ENCODE measurements at places on chromosomes 1 and 21. TPM values are rescaled to one million over a fixed set of nuclear protein-coding genes. Genes with fewer than 3 reads are reported as not detected.

GRCh38 chr1:197912739-197913494 is 4.3 kb upstream of the LHX9 start:
- peak overlapping the region; percentile 45 for H3K27ac ChIP-seq
- H3K27me3 ChIP-seq: peaks cover 17% of the 10 kb centered on the region
- H3K4me1 ChIP-seq: peaks cover 74% of the 10 kb centered on the region

DNA sequence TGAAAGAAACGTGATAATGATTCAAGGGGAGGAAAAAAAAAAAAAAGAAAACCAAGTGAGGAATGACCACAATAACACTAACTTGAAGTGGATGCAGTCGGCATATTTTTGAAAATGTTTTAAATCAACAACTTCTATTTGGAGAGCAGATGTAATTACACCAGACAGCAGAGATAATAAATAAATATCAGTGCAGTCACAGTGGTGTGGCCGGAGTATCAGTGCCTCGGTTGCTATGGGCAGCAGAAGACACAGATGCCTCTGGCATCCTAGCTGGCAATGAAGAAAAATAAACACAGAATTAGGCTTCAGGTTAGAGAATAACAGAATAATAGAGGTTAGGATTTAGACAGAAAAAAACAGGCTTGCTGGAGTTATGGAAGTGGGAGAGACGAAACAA is 888.3 kb downstream of the LTN1 start:
- DNase-seq: no peak
- H3K4me1 ChIP-seq: peaks cover 9% of the 10 kb centered on the region
- no peaks in the 10 kb centered on the region for H3K36me3 ChIP-seq
- H3K27ac ChIP-seq: no peak overlapping the region
- no peak overlapping the region for H3K4me3 ChIP-seq

GRCh38 chr1:95249916-95250315 is 15.9 kb downstream of the RWDD3 start:
- H3K4me3 ChIP-seq: no peak overlapping the region
- H3K27me3 ChIP-seq: no peaks in the 10 kb centered on the region
- no peaks in the 10 kb centered on the region for H3K4me1 ChIP-seq
- DNase-seq: no peak
- H3K36me3 ChIP-seq: no peaks in the 10 kb centered on the region

GRCh38 chr1:20551945-20552727 is at the start of gene FAM43B:
Gene FAM43B, plus strand, starts transcription at chr1:20552573. Its CDS starts 401 bp downstream, at chr1:20552974.
- peaks cover 56% of the 10 kb centered on the region for H3K27me3 ChIP-seq
- no peak within 1 kb of the TSS for H3K4me3 ChIP-seq
- H3K36me3 ChIP-seq: no peaks in the 10 kb centered on the region
- H3K27ac ChIP-seq: no peak within 1 kb of the TSS
- DNase-seq: no peak

GRCh38 chr1:156525071-156525501 is 24.5 kb upstream of the MEF2D start:
- no peaks in the 10 kb centered on the region for H3K27me3 ChIP-seq
- DNase-seq: peak; percentile 19
- no peak overlapping the region for H3K4me3 ChIP-seq
- peaks cover 11% of the 10 kb centered on the region for H3K36me3 ChIP-seq
- H3K27ac ChIP-seq: no peak overlapping the region

DNA sequence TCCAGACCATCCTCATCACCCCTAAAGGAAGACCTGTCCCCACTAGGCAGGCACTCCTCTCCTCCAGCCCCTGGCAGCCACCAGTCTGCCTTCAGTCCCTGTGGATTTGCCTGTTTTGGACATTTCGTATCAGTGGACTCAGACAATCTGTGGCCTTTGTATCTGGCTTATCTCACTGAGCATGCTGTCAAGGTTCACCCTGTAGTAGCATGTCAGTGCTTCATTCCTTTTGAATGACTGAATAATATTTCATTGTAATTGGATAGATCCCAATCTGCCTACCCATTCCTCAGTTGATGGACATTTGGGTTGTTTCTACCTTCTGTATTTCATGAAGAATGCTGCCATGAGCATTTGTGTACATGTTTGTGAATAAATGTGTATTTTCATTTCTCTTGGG is 32.9 kb upstream of the RNF187 start:
- no peak for DNase-seq
- no peak overlapping the region for H3K4me3 ChIP-seq
- peaks cover 16% of the 10 kb centered on the region for H3K27me3 ChIP-seq
- no peak overlapping the region for H3K27ac ChIP-seq
- peaks cover 37% of the 10 kb centered on the region for H3K4me1 ChIP-seq

GRCh38 chr1:29344336-29344735 is 108.0 kb downstream of the PTPRU start:
- H3K4me3 ChIP-seq: no peak overlapping the region
- DNase-seq: no peak
- no peaks in the 10 kb centered on the region for H3K4me1 ChIP-seq

- peaks cover 62% of the 10 kb centered on the region for H3K27me3 ChIP-seq
- no peak overlapping the region for H3K4me3 ChIP-seq
- peaks cover 6% of the 10 kb centered on the region for H3K4me1 ChIP-seq
Measured at GRCh38 chr1:160066829-160067745, 2.9 kb downstream of the KCNJ10 start.

GRCh38 chr1:76958828-76959227 is 91.5 kb downstream of the ST6GALNAC5 start:
- peaks cover 40% of the 10 kb centered on the region for H3K4me1 ChIP-seq
- H3K27me3 ChIP-seq: peaks cover 4% of the 10 kb centered on the region
- H3K4me3 ChIP-seq: no peak overlapping the region
- no peak overlapping the region for H3K27ac ChIP-seq

DNA sequence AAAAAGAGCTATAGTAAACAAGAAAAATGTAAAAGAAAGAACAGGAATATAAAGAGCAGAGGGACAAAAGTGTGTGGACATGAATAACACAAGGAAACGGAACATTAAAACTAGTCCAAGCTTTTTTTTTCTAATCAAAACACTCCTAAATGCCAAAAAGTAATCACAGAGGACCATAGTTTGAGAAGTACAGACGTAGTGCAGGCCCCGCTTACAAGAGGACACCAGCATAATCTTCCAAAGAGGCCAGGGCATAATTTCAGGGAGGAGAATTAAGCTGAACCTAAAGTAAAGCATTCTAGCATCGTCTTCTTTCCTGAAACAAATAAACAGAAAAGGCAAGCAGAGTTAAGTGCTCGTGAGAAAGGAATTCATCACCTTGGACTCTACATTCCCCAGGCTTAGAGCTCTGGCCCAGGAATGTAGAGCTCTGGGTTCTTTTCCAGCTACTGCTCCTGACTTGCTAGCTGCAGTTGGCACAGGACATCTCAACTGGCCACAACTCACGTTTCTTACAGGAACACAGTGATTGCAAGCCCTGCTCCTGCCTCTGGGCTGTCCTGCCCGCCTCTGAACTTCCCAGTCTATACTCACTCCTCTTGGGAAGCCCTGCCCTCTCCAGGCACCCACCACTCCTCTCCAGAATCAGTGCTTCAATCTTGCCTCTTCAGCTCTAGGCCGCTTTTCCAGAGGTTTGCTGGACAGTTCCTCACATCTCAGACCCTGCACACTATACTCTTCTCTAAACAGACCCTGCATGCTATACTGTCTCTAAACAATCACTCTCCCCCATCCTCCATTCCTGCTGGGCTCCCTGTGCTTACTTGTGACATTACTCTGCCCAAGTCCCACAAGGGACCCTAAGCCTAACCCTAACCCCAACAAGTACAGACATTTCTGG is 9.8 kb downstream of the RGS8 start:
- no peaks in the 10 kb centered on the region for H3K4me1 ChIP-seq
- no peak overlapping the region for H3K4me3 ChIP-seq
- no peaks in the 10 kb centered on the region for H3K36me3 ChIP-seq
- peaks cover 22% of the 10 kb centered on the region for H3K27me3 ChIP-seq
- no peak for DNase-seq

The CD101 gene
- total RNA-seq: not detected

The RPS8 gene
- total RNA-seq: 1,600 TPM

The TFF2 gene
- not detected for total RNA-seq
